ENCODE measurements at places on chromosomes 2 and 18. TPM values are rescaled to one million over a fixed set of nuclear protein-coding genes. Genes with fewer than 3 reads are reported as not detected.

DNA sequence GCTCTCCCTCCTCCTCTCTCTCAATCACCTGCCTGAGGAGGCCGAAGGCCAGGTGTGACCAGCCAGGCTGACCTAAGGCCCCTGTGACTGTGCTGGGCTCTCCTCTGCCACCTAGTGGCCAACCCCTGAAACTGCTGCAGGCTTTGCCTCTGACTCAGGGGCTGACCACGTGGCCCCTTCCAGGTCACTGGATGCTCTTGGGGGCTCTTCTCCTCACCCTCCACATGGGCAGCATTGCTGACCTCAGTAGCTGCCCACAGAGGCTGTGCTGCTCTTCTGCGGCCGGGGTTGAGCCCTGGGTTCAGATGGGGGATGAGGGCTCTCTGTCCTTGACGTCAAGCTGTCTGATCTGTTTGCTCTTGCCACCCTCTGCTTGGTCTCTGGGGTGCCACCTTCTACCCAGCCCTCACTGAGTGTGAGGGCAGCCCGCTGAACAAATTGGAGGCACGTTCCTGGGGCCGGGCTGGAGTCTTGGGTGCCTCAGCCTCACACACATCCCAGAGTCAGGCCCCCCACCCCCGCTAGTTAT is 122.7 kb downstream of the TWIST2 start:
- peak; percentile 79 for DNase-seq

- DNase-seq, result no peak
These were observed 1344.5 kb upstream of the TMEFF2 start for GRCh38 chr2:193539188-193539587.

DNA sequence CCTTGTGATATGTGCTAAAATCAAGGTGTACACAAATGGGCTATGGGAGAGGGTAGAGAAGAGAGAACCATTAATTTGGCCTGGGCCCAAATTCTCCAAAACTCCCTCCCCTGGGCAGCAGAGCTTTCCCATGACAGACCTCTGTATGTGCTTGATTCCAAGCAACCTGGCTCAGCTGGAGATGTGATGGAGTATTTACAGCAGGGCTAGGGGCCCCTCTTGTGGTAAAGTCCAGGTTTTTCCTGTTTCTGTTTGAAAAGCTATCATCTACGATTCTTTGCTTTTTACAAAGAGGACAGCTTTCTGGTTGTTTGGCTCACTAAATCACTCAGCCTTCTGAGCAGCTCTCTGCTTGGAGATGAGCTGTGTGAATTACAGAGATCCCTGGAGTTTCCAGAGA is 40.3 kb downstream of the KCNS3 start:
- peak; percentile 47 for DNase-seq

EML6 gene
- polyA plus RNA-seq, result 1.7 TPM

ACTG2 gene
- 6.6 TPM for polyA plus RNA-seq

DNA sequence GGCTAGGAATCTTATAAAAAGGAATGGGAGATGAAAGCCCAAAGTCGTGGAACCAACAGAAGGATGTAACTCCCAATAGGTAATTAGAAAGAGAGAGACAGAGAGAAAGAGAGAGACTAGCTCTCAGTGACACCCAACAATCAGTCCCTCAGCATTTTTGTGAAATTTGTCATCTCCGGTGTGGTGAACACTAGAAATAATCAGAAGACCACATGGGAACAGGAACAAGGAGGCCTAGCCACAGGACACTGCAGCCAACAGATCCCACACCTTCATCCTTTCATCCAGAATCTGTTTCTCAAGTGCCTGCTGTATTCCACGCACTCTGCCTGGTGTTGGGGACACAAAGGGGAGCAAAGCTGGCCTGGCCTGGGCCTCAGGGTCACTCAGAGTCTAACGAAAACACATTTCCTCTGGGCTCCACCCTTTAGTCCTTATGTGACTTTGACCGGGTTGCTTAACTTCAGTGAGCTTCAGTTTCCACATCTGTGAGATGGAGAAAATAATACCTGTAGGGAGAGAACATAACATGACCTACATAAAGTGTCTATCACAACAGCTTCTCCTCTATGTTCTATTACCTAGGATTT is 53.1 kb downstream of the EHD3 start:
- no peak for DNase-seq

LRP1B gene
- polyA plus RNA-seq, result 0.69 TPM

CCL20 gene
- polyA plus RNA-seq, result 2.5 TPM

DNA sequence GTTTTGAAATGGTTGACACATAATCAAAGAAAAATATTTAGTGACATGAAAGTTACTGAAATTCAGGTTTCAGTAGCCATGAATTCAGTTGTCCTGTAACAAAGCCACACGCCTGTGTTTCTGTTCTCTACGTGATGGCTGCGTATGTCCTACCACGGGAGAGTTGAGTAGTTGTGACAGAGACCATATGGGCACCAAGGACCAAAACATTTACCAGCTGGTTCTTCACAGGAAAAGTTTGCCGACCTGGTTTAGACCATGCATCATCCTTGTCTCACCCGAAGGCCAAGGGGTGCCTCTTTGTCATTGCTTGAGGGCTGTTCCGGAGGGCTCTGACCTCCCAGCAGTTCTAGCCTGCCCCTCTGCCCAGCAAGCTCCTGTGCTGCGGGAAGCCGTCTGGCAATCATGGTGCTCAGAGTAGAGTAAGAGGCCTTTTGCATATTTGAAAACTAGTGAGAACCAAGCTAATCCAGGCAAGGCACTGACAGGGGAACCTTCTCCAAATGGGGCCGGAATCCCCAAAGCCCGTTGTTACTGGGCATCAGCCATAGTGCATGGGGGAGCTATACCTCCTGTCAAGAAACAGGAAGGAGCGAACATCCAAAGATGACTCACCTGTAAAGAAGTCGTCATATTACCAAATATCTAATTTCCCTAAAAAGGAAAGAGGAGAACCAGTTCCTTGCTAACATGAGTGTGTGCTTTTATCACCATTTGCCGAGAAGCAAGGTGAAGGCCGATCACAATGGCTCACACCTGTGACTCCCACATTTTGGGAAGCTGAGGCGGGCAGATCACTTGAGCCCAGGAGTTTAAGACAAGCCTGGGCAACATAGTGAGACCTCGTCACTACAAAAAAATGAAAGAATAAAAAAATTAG is 92.6 kb upstream of the RAB12 start:
- no peak for DNase-seq

GRCh38 chr2:195270466-195271039 is 386.5 kb upstream of the SLC39A10 start:
- DNase-seq, result no peak

DNA sequence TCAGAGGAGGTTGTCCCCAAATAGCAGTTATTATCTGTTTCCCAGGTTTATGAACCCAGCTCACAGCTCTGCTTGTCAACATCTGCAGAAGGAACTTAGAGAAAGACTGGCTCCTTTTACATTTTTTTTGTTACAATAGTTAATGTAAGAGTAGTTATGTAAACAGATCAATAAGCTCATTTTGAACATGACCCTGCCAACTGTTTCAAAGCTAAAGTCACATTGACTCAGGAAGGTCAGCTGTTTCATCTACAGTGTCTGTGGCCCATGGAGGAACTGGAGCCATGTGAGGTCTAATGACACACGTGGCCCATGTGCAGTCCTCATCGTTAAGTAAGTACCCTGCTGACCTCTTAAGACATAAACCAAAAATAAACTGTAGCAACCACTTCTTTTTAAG is 97.1 kb downstream of the SH3RF3 start:
- DNase-seq, result no peak

- DNase-seq, result no peak
These were observed 88.4 kb downstream of the EHD3 start for GRCh38 chr2:31322371-31322770.

- DNase-seq, result peak; percentile 94
These were observed at the start of gene RAD51AP2 for GRCh38 chr2:17518212-17519154. RAD51AP2 (minus strand) TSS chr2:17518440; CDS start chr2:17518415, 25 bp downstream.

DNA sequence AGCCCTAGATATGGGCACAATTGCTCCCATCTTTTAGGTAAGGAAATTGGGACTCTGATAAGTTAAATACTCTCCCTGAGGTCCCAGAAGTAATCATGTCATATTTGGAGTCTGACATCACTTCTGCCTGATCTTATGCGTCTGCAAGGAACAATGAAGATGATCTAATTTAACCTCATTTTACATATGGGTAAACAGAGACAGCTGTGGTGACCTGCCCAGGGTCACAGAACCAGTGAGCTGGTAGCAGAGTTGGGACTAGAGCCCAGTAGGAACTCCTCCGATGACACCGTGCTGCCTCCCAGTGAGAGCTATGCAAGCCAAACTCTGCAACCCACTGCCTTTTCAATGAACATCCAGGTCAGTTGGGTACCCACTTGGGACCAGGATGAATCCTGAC is 17.8 kb downstream of the CTAGE1 start:
- DNase-seq, result no peak

DNA sequence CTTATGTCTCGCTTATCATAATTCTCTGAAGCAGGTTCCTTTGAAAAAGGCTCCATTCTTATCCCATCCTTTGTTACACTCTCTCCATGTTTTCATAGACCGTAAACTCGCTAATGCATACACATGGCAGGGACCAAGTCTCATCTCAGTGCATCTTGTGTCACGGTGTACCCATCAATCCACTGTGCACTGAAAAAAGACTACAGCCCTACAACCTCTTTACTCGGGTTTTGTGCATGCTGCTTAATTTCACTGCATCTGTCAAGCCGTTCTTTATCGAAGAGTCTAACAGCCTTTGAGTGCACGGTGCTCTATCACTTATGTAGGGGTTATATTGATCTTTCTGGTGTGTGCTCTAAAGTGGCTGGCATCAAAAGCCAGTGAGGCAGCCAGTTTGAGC is 302.9 kb upstream of the ERBB4 start:
- DNase-seq, result no peak

- DNase-seq, result no peak
These were observed 35.4 kb downstream of the TMX3 start for GRCh38 chr18:68679528-68679927.

DNA sequence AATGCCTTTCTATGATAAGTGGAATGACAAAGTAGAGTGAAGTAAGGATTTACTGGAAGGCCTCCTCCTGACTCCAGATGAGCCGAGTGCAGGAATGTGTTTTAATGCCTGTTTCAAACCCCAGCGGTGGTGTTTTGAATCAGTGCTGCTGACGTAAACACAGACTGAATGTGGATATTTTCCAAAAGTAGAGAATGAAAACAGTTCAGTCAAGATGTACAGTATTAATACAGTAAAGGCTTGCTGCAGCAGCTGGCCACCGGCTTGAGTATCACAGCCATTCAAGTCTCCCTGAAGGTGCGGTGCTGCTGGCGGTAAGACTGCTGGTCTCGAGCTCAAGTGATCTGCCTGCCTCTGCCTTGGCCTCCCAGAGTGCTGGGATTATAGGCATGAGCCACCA is 46.7 kb downstream of the ARHGAP28 start:
- DNase-seq, result no peak

CD226 gene
- polyA plus RNA-seq, result 0.28 TPM

DNA sequence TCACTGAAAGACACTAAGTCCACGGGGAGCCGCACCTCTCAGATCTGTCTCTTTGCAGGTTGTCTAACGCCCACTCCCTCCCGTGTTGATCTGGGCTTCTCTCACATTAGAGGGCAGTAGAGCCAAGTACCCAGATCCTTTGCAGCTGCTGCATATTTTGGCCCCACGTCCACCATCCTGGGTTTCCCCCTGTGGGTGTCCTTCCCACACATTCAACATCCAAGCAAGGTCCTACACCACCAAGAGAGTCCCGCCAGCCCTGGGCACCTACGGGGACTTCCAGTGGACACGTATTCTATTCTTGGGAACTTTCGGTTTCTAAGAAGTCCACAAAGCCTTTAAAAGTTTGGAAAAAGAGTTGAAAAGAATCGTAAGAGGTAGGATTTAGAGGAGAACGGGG is 116.6 kb downstream of the ATL2 start:
- DNase-seq, result no peak

DNA sequence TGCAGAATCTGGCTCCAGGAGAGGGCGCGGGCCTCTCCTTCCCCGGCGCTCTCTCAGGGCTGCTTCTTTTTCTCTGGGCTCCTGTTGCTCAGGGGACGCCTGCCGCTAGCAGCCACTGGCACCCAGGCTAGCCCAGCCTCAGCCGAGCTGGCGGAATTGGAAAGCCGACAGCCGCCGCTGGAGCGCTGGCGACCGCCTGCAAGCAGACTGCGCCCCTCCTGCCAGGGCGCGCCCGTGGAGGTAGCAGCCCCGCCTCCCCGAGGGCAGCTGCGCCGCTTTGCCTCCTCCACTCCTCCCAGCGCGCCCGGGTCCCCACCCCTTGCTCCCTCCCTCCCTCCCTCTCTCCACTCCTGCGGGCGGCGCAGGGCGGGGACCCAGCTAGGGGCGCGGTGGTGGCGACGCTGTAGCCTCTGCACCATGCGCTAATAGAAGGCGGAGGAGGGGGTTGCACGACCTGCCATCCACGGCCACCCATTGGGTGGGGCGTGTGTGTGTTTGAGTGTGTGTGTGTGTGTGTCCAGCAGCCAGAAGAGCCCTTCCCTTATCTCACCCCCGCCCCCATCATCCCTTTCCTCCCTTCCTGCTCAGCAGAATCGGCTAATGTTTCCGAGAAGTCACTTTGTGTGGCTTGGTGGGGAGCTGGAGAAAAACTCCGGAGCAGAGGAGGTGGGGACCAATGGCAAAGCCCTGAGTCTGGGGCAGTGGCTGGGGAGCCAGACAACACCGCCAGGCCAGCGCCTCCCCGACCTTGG is at the start of gene SCN9A:
Gene SCN9A, minus strand, starts transcription at position 209 of the 752 bp plus-strand sequence. CDS start 64,188 bp downstream, outside the sequence.
- peak; percentile 87 for DNase-seq

GRCh38 chr2:231515603-231516002 is 14.6 kb downstream of the NMUR1 start:
- DNase-seq, result no peak

DNA sequence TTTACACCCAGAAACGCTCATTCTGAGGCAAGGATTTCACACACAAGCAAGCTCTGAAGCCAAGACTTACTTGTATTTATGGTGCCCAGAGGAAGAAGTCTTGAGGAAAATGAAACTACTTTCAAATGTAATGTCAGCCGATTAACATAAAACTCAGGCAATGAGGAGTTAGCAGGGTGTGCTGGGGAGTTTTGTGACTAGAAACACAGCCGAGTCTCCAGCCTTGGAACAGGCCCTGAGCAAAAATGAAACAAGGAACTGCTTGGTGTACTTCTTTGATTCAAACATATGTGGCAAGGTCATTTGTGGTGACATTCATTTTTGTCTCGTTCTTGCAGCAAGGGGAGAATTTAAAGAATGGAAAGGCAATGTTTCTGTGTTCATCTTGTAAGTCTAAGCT is 4.5 kb downstream of the DYTN start:
- DNase-seq, result no peak

GRCh38 chr18:326846-327245 is 59.0 kb upstream of the THOC1 start:
- no peak for DNase-seq

DNA sequence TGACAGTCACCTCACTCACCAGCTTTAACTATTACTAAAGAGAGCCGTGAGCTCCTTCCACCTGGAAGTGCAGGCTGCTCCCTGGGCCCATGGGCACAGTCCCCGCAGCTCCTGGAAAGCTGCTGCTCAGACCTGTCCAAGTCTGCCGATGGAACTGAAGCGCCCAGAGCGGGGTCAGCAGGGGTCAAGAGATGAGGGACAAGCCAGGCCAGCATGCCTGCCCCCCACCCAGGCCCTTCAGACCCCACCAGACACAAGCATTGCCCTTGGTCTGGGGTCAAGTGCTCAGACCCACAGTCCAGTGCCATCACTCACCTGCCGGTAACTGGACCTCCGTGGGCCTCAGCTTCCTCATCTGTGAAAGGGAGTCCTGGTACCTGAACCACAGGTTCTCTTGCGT is 59.9 kb downstream of the BIN1 start:
- peak; percentile 68 for DNase-seq
